ENCODE measurements at places on chromosomes 11 and 22.

DNA sequence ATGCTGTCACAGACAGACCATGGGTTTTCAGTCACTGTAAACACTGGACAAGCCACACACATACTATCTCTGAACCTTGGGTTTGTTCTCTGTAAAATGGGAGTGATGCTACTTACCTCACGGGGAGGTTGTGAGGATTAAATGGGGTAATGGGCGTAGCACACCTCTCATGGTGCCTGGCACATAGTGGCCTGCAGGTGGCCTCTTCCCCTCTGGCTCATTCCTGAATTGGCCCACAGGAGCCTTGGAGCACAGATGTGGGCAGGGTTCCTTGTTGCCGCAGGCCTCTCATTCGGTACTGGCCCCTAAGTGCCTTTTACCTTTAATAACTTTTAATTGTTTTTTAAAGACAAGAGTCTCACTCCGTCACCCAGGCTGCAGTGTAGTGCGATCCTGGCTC, 11.7 kb downstream of the MICAL2 start:
- no peak for DNase-seq

GRCh38 chr11:111851636-111852035, 19.7 kb downstream of the ALG9 start:
- peak; percentile 36 for DNase-seq

DNA sequence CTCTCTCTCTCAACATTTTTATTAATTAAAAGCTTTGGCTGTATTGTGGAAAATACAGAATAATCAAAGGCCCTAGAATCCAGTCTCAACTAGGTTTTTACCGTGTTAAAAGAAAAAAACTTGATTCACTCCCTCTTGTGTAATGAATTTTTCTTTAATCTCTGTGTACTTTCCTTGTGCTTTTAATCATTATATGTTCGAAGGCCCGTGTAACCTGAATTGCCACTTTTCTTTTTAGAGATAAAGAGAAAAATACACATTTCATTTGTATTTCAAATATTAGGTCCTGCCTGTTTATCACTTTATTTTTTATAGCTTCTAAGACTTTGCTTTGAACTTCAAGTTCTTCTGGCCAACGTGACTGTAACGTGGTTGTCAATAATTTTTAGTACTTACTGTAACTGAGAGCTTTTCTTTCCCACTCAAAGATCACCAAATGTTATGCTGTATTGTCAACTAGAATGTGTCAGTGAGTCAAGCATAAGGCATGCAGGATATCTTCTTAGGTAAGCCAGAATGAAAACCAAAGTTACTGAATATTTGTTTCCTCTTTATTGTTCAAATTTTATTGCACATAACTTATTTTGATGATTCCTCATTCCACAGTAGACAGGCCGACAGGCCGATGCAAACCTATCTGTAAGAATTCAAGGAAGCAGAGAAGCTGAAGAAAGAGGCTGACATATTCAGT, 23.3 kb upstream of the FAR1 start:
- DNase-seq = no peak

DNA sequence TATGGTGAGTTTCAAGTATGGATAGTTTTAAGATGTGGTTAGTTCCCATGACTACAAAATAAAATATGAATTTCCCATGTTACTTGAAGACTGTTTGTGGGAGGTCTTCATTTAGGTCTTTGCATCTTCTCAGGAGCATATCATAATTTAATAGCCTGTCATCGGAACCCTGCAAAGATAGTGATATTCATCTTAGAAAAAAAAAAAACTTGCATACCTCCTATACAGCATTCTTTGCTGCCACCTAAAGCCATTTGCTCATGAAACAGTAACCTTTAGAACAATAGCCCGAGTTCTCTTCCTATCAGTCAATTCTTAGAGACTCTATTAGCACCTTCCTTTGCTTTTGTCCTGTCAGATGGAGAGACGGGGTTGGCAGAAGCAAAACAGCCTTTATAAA, 75.3 kb downstream of the ARFGAP2 start:
- DNase-seq = no peak

GRCh38 chr11:45860764-45861510, 13.7 kb downstream of the CRY2 start:
- no peak for DNase-seq

GRCh38 chr11:67252831-67253239, 13.4 kb upstream of the GRK2 start:
- peak; percentile 33 for DNase-seq

DNA sequence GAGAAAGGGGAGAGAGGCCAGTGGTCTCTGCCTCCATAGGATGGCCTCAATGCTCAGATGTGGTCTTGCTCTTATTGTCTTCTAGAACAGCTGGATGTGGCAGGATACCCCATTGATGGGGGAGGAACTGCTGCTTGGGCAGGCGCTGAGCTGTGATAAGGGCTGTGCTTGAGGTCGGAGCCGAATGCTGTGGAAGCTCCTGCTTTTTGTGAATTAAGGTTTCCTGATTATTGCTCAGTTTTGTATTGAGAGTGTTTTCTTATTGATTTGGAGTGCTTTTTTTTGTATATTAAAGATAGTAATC, 57.2 kb downstream of the CABIN1 start:
- no peak for DNase-seq

DNA sequence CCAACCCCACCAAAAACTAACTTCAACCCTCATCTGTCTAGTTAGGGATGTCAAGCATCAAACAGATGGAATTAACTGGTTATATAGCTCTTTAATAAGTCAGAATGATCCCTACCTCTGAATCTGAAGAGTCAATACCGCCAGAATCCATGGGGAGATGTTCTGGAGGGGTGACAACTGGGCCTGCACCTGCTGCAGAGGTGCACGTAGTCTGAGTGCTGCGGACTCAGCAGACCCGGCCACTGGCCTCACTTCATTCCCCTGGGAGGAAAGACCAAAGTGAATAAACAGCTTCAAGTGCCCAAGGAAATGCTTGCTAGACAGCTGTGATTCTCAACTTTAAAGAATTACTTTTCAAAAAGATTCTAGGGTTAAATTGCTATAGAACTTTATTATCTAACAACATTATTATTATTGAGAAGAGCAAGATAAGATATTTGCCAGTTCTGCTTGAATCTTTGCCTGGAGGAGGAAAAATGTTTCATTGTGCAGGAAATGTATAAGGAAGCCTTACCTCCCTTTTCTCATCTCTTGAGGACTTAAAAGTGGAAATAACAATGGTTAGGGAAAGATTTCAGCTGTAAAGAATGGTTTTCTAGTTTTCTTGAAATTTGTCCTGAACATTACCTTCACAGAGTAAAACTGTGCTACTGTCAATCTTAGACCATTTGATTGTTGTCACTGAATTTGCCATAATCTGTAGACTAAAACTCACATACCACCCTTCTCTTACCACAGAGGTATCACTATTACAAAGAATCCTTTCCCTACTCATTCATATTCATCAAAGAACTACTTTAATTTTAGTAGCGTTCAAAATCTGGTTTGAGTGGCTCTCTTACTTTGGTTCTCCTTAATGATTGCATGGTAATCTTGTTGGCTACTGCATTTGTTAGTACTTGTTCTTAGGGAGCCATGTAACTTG, 4.2 kb downstream of the XBP1 start:
- DNase-seq = no peak

- no peak for DNase-seq
Measured at GRCh38 chr22:48884786-48885185, 942.9 kb downstream of the BRD1 start.

DNA sequence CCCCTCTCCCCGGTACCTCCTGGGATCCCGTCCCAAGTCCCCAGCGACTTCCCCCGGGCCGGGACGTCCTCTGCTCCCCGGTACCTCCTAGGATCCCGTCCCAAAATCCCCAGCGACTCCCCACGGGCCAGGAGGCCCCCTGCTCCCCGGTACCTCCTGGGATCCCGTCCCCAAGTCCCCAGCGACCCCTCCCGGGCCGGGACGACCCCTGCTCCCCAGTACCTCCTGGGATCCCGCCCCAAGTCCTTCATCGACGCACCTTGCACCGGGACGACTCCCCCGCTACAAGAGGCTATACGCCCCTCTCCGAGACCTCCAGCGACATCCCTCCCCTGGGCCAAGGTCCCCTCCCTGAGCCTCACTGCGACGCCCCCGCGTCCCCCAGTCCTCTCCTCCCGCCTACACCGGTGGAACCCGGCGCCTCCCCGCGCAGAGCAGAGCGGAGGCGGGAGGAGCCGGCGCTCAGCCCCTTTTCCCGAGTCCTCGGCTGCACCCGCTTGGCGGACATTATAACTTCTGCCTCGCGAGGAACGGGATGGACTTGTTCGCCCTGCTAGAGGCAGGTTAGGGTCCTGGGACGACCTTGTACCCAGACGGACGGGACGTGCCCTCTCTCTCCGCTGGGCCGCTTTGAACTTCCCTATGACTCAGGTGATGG, 912 bp downstream of the KREMEN1 start:
- DNase-seq = peak; percentile 16

GRCh38 chr22:30582788-30583545, 8.5 kb upstream of the GAL3ST1 start:
- no peak for DNase-seq

- no peak for DNase-seq
Measured at GRCh38 chr11:66373265-66373664, 1.7 kb upstream of the SLC29A2 start.

GRCh38 chr11:1740786-1741530, 9.4 kb downstream of the IFITM10 start:
- no peak for DNase-seq

GRCh38 chr11:82692981-82693380, 40.7 kb downstream of the FAM181B start:
- no peak for DNase-seq

All from fibroblast of the aortic adventitia (primary cell).